DMS 273 treated with DMSO at 0.1 percent for 48 hours (cell line): ENCODE measurements at places on chromosomes 4 and X.

GRCh38 chr4:113560579-113560978, 201.0 kb downstream of the CAMK2D start:
- DNase-seq = no peak

GRCh38 chr4:185396724-185397385, at the start of gene ANKRD37:
TSS of gene ANKRD37 (plus strand) at chr4:185396841. CDS start at chr4:185396924, 83 bp downstream.
- DNase-seq = no peak

DNA sequence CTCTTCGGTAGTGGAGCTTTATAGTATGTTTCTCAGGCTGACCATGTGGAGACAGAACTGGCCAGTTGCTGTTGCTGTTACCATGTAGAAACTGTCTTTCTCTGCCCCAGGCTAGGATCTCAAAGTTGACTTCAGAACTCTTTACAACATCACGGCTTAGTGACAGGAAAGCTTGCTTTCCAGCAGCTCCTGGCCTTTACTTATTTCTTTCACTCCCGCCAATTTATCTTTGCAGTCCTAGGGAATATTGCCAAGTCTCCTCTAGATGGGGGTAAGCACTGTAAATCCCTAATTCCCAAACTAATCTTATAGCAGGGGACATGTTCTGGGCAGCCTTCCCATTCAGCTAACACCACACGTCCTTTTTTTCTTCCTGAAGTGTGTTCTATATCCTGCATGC, 631.6 kb downstream of the SPRY1 start:
- DNase-seq = no peak

GRCh38 chrX:83145876-83146275, 362.2 kb upstream of the POU3F4 start:
- no peak for DNase-seq

DNA sequence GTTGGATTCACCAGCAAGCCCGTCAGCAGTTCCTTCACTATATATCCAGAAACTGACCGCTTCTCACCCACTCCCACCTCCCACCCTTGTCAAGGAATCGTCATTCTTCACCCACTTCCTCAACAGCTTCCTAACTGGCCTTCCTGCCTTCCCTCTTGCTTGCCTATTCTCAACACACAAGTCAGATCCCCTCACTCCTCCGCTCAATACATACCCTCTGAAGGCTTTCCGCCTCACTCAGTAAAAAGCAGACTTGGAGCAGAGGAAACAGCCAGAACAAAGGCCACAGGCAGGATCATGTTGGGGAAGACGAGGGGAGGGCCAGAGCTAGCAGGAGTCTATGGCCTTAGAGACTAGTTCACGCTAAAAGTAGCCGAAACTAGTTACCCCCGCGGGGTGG, 23.7 kb downstream of the RWDD4 start:
- peak; percentile 84 for DNase-seq

DNA sequence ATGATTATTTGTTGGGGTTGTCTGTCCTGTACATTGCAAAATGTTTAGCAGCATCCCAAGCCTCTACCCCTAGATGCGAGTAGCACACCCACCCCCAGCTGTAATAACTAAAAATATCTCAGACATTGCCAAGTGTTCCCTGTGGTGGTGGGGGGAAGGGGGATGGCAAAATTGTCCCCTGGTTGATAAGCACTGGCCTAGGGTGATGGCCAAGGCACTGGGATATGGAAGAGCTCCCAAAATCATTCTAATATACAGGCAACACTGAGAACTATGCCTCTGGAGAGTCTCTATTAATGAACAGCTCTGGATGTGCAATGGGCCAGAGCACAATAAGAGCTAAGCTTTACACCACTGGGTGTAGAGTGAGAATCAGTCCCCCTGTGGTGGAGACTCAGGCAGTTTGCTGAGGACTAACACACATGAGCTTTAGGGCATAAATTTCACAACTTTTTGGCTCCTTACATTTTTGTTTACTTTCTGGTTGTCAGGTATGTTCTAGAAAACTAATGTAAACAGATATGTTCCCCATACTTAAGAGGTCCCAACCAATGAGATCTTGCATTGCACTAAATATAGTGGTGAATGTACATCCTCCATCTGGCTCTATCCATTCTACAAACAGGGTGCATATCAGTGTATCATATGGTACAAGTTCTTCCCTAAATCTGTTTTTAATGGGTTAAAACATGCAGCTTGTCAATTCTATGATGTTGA, 34.5 kb downstream of the EDNRA start:
- no peak for DNase-seq

DNA sequence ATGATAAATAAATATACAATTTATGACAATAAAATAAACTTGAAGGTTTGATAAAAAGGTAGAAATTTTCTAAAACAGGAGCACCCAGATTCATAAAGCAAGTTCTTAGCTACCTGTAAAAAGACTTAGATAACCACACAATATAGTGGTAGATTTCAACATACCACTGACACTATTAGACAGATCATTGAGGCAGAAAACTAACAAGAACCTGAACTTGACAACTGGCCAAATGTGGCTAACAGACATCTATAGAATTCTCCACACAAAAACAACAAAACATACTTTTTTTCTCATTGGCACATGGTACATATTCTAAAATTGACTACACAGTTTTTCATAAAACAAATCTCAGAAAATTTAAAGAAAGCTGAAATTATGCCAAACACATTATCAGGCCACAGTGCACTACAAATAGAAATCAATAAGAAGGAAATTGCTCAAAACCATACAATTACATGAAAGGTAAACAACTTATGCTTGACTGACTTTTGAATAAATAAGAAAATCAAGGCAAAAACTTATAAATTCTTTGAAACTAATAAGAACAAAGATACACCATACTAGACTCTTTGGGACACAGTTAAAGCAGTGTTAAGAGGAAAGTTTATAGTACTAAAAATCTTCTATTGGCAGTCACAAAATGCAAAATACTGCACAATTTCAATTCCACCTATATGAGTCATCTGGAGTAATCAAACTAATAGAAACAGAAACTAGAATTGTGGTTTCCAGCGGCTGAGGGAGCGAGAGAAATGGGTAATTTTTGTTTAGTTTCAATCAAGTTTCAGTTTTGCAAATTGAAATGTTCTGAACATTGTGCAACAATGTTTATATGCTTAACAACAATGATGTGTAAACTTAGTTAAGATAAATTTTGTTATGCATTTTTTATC, 925.6 kb downstream of the SH3BGRL start:
- DNase-seq = no peak

GRCh38 chr4:113809311-113809710, 47.8 kb upstream of the CAMK2D start:
- DNase-seq = no peak

DNA sequence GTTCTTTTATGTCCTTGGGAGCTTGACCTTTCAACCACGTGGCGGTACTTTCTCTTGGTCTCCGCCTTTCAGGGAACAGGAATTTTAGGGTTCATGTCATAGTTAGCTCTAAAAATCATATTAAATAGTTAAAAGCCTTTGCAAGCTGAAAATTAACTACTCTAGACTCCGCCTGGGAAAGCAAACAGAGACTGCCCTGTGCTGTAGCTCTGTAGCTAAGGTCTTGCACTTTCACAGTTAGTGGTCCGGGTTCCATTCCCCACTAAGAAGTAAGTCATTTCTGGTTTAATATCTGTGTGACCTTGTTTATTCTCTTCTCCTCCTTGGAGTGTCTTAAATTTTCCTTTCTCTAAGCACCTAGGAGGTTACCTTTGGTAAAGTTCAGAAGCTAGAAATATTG, 118.2 kb downstream of the PHF8 start:
- DNase-seq = no peak
